ENCODE measurements at places on chromosomes 12 and 14.

DNA sequence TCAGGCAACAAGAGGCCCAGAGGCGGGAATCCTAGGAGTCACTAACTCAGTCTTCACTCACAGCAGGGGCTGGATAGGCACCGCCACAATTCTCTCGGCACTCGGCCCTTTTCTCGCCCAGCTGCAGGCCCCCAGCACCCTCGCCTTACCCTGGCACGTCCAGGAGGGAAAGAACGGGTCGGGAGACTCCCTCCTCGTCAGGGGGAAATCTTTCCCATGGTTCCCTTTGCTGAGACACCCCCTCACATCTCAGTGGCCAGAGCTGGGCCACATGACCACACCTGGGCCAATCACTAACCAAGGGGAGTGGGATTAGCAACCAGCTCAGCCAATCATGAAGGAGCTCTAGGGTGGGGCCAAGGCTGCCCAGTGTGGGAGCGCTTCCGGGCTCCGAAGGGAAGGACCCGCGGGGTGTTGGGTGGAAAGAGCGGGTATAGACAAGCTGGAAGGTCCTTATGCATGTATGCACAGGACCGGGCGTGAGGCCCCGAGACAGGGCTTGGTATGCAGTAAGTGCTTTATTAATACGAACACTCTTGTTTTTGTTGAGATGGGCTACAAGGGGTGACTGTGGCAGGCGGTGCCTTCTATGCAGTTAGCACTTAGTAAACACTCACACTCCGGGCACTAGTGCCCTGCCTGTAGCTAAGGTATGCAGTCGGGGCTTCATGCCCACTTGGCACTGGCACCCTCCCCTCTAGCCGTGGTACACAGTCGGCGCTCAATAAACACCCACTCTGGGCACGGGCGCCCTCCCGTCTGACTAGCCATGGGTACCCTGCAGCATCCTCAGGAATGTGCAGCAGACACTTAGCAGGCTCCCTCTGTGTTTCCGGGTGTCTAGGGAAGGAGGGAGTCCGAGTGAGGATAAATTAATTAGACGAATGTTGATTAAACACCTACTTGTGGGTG is 40.3 kb downstream of the ADGRD1 start:
- DNase-seq: no peak

DNA sequence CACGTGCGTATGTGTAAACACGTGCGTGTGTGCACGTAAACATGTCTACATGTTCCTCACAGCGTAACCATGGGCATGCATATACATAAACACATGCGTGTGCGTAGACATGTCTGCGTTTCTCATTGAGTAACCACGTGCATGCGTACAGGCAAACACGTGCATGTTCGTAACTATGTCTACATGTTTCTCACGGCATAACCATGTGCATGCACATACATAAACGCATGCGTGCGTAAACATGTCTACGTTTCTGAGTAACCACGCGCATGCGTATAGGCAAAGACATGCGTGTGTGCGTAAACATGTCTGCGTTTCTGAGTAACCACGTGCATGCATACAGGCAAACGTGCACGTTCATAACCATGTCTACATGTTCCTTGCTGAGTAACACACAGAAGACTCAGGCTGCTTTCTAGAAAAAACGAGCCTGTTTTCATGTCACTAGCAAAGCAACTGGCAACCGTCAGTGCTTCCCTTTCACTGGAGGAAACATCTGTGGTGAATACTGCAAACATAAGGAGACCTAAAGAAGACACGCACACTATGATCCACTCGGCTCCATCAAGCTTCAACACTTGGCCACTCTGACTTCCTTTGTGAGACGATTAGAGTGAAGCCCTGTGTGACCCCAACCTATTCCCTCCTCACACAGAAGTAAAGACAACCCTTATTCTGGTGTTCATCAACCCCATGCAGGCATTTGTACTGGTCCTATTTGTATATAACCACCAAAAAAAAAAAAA is 28.8 kb downstream of the POLE start:
- no peak for DNase-seq

DNA sequence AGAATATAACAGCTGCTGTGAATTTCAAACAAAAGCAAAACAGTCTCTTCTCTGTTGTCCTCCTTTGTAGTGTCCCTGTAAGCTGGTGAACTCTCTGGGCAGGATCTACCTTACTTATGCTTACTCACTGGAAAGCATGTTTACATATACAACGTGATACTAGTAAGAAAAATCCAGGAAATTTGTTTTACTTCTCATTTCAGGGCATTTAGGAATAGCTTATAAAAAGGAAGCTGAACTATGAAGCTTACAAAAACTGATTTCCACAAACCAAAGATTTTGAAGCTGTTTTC is 311.0 kb downstream of the NOVA1 start:
- DNase-seq: no peak

GRCh38 chr12:119681728-119682638 is 14.1 kb downstream of the PRKAB1 start:
- DNase-seq: no peak

DNA sequence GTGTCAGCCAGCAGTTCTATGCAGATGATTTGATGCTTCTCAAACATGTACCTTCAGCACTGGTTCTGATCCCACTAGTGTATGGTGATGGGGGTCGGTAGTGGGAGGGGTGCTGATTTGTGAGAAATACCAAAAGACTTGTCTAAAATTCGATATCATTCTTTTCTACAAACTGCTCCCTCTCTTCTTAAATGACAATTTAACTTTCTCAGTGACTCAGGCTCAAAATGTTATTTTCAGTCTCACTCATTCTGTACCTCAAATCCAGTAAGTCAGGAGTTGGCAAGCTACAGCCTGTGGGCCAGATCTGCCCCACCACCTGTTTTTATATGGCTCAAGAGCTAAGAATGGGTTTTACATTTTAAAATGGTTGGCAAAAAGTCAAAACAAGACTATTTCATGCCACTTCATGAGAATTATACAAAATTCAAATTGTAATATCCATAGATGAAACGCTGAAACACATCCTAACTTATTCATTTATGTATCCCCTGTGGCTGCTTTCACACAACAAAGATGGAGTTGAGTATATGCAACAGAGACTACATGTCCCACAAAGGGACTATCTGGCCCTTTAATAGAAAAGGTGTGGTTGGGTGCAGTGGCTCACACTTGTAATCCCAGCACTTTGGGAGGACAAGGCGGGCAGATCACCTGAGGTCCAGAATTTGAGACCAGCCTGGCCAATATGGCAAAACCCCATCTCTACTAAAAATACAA is 6.6 kb upstream of the NOP2 start:
- DNase-seq: no peak

DNA sequence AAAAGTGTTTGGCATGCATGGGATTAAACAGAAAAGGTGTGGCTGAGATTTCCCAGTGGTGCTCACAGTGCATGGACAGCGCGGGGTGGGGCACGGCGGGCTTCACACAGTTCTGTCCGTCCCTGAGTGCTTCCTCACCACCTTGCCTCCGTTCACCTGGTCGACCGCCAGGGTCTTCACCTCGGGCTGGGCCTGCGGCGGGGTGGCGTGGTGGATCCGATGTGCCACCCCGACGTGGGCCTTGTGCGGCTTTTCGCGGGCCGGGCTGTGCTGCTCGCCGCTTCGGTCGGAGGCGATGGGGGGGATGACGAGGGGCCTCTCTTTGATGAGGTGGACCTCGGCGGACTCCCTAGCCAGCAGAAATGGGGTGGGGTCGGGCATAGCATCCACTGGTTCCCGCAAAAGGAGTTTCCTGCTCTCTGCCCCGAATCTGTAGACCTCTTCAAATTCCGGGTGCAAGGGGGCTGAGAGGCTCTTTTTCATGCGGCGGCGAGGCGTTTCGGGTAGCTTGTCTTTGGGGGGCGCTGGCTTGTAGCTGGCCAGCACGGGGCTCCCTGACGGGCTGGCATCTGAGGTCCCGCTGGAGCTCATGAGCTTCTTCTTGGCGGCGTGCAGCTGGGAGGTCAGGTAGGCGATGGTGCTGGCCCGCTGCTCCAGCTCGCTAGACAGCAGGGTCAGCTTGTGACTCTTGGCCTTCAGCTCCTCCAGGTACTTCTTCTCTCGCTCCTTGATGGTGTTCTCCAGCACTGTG is 35.5 kb downstream of the CCDC92 start:
- DNase-seq: no peak

Data from occipital lobe (tissue), 3 donors.